IMR-90 (cell line): ENCODE measurements at places on chromosomes 4 and X. TPM values are rescaled to one million over a fixed set of nuclear protein-coding genes. Genes with fewer than 3 reads are reported as not detected.

CENPVL1 gene
- not detected in 2 replicates for total RNA-seq

CRLF2 gene
- not detected in 2 replicates for total RNA-seq

DNA sequence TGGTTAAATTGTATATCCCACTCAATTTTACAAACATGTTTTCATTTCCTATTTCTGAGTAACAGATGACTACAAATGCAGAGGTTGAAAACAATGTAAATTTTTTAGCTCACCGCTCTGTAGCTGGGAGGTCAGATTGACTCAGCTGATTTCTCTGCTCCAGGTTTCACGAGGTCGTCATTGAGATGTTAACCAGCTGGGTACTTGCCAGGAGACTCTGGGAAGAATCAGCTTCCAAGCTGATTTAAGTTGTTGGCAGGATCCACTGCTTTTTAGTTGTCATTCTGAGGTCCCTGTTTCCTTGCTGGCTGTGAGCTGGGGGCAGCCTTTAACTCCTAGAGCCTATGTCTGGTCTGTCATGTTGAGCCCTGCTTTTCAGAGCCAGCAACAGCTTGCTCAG lies 864.3 kb upstream of the AGA start:
- peak; percentile 7 for DNase-seq

- no peak for DNase-seq
Measured at GRCh38 chr4:123807866-123808265, 411.3 kb downstream of the SPRY1 start.

PPP4R3C gene
- not detected in 2 replicates for total RNA-seq

POLN gene
- 0.72 and 1.1 TPM in 2 replicates for total RNA-seq

GRCh38 chr4:129378364-129378763 lies 282.4 kb downstream of the C4orf33 start:
- DNase-seq, result no peak

SERTM2 gene
- under 0.01 TPM in 2 replicates for total RNA-seq

CT47B1 gene
- total RNA-seq, result not detected in 2 replicates

PLAC8 gene
- not detected in 2 replicates for total RNA-seq

DNA sequence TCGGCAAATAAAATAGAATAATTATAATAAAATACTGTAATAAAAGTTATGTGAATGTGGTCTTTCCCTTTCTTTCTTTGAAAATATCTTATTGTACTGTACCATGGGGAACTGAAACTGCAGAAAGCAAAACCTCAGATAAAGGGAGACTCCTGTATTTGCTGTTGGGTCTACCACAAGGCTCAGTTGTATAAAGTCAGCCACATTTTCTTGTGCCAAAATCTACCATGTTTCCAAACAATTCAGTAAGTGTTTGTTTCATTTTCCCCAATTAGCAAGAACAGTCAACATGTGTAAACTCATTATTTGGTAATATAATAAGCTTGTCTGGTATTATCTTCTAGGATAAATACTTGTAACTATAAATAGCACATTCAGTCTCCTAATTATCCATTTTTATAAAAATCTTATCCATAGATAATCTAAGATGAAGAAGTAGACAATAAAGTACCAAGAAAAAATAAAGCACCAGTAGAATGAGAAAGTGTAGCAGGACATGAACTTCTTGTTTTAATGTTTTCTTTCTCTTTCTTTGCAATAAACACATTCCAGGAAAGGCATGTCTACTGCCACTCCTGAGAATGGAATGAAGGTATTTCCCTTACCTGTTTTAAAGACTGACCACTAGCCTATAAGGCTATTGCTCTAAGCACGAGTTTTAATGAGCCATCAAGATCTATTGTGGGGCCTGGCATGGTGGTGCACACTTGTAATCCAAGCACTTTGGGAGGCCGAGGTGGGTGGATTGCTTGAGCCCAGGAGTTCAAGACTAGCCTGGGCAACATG lies 15.0 kb upstream of the OTUD4 start:
- DNase-seq, result no peak

GRCh38 chr4:82017680-82018079 lies 356.1 kb downstream of the HNRNPD start:
- DNase-seq, result peak; percentile 32

DNA sequence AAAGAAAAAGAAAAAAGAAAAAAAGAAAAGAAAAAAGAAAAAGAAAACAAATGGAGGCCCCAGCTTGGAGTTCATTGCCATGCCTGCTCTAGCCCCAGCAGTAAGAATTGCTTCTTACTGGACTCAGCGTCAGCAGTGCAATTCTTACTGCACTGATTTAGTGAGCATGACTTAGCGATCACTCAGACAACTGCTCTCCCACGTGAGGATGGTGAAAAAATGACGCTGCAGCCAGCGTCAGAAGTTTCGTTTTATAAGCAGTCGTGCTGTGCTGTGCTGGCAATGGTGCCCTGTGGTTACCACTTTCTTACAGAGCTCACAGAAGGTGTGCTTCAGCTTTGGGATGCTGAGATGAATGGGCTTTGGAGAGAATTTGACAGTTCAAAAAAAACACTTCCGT lies 68.3 kb upstream of the DDX3X start:
- DNase-seq, result peak; percentile 69

DNA sequence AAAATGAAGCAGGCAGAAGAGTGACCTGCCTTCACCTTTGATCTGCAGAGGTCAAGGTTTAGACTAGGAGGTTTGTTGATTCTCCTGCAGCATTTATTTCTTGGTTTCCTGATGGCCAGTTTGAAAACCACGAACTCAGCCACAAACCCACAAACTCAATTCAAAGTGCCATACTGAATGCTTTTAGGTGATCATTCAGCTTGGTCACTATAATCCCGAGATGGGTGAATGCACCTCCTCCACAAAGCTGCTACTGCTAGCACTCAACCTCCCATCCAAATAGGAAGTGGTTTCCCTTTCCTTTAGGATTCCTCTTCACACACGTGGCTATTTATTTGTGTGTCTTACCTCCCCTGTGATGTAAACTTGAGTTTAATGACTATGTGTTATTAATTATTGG lies 225.2 kb downstream of the MID1 start:
- no peak for DNase-seq

DNA sequence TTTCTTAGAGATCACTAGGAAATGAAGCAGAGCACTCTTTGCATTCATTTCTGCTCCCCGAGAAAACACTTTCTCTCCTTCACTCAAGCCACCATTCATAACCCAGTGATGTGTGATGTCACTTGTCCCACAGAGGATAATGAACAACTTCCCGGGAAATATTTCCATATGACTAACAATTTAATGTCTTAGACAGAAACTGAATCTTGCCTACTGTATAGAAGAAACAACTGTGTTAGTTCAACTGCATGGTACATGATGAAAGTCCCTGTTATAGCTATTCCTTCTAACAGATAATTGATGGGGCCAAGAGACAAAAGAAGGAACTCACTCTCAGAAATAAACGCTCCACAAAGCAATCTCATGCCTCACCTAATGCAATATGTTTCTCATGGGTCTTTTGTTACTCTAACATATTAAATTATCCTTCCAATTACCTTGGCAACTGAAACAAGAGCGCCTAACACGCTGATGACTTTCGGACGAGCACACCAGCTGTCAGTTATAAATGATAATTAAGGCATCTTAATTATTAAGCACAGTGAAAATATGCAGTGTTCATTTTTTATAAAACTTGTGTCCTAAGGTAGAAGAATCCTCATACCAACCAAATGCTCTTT lies 113.7 kb upstream of the TLR3 start:
- no peak for DNase-seq

HOPX gene
- 1.3 and 1.7 TPM in 2 replicates for total RNA-seq
